Thyroid gland (tissue), 4 donors: ENCODE measurements at places on chromosomes 1 and 21. TPM values are rescaled to one million over a fixed set of nuclear protein-coding genes. Genes with fewer than 3 reads are reported as not detected.

Gene FNDC5
- total RNA-seq, result 0.27 TPM

Gene TEDDM1
- not detected for total RNA-seq

- H3K27me3 ChIP-seq, result no peaks in the 10 kb centered on the region
- DNase-seq, result no peak
- H3K36me3 ChIP-seq, result no peaks in the 10 kb centered on the region
- no peak overlapping the region for H3K27ac ChIP-seq
Observed at GRCh38 chr21:31675960-31676359, 16.5 kb downstream of the SOD1 start.

DNA sequence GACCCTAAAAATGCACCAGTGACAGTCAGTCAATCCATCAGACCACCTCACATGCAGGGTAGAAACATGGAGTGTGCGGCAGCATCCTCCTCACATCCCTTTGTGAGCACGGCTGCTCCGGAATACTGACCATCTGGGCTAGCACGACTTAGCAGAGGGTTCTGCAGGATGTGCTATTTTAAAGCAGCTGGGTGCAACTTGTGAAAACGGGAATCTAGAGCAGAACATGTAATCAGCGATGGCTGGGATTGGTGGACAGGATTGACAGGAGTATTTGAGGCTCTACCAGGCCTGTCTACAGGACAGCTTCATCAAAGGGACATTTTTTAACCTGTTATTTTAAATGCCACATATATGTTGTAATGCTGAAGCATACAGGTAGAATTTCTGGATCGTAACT, 16.8 kb upstream of the PLEKHM2 start:
- H3K36me3 ChIP-seq, result no peaks in the 10 kb centered on the region
- no peaks in the 10 kb centered on the region for H3K4me1 ChIP-seq
- no peak overlapping the region for H3K4me3 ChIP-seq

DNA sequence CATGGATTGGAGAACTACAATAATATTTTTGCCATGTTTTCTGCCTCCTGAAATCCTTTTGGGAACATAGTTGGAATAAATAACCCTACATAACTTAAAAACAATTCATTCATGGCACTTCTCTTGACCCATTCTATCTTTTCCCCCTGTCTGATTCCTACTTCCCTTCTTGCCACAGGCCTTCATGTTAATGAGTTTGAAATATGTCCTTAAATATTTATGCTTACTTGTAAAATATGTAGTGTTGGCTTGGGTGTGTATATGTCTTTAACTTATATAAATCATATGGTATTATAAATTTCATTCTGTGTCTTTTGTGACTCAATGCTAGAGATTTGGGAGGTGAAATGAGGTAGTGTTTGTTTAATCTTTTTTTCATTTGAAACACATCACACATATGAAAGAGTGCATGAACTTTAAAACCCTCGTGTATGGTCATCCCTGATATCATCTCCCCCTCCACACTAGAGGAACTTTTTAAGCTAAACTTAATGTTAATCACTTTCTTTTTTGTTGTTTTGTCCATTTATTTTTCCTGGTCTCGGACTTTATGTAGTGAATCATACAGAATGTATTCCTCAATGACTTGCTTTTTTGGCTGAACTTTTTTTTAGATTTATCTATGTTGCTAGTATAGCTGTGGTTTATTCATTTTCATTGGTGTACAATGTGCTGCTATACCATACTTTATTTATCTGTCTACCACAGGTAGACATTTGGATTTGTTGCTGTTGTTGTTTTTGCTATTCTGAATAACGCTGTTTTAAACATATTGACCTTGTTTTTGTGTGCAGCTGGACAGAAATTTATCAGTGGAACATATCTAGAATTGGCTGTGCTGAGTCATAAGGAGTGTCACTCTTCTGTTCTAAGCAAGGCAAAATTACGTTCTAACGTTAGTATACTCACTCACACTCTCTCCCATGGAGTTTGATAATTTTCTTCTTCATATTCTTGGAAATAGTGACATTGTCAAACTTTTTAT, 441.6 kb downstream of the PLPP3 start:
- no peaks in the 10 kb centered on the region for H3K4me1 ChIP-seq
- no peak for DNase-seq
- H3K36me3 ChIP-seq, result no peaks in the 10 kb centered on the region
- H3K27ac ChIP-seq, result no peak overlapping the region

DNA sequence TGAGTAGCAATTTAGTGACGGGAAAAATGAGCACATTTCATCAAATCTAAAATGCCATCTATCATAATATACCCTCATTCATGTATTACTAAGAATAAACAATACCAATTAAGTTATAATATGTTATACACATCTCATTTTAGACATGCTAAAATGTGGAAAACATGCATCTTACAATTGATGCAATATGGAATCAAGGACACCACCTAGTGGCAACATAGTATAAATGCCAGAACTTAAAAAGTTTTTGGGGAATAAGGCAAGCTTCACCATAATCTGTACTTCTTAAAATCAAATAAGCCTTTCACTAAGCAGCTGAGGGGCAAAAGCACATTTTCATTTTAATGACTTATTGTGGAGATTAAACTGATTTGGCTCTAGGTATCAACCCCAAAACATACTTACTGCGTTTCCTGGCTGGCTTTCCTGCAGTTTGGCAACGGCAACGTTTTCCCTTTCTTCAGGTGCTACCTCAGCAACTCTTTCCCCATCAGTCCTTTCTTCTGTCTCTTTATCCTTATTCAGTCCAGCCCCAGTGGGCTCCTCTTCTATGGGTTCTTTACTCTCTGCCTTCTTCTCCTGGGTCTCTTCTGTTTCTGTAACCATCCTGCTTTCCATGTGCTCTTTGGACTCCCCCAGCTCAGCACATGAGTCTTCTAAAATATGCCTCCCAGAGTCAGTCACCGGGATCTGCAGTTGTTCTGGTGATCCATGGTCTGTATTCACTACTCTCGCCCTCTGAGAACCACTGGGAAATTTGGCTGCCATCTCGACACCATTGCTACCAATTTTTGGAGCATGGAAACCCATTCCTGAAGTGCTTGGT, 11.4 kb downstream of the SDE2 start:
- peaks cover 52% of the 10 kb centered on the region for H3K36me3 ChIP-seq
- DNase-seq, result no peak
- H3K27ac ChIP-seq, result no peak overlapping the region
- H3K27me3 ChIP-seq, result no peaks in the 10 kb centered on the region
- H3K4me3 ChIP-seq, result no peak overlapping the region
- peaks cover 13% of the 10 kb centered on the region for H3K4me1 ChIP-seq

GRCh38 chr1:74584185-74584584, 71.8 kb upstream of the LRRC53 start:
- no peak overlapping the region for H3K4me3 ChIP-seq
- no peak overlapping the region for H3K27ac ChIP-seq
